ENCODE measurements at places on chromosomes 11 and 22.

DNA sequence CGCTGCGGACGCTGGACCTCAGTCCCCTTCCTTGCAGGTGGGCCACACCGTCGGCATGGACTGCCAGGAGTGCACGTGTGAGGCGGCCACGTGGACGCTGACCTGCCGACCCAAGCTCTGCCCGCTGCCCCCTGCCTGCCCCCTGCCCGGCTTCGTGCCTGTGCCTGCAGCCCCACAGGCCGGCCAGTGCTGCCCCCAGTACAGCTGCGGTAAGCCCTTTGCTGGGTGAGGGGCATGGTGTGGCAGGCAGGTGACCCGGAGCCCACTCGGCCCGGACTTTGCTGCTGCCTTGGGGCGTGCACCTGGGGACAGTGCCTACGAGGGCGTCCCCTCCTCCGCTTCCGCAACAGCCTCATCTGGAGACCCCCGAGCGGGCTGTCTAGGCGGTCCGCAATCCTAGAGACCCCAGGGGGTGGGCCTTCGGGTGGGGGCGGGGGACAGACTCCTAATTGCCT lies 25.4 kb upstream of the MUC5B start:
- peak; percentile 2 for DNase-seq

- peak; percentile 3 for DNase-seq
These were observed 1217.9 kb downstream of the LRRC4C start for GRCh38 chr11:40241524-40242051.

- no peak for DNase-seq
These were observed 39.9 kb upstream of the MYO18B start for GRCh38 chr22:25702040-25702439.

GRCh38 chr22:21074102-21074715 lies 28.5 kb downstream of the LRRC74B start:
- DNase-seq = no peak

GRCh38 chr11:47691979-47692378 lies 23.2 kb downstream of the AGBL2 start:
- DNase-seq = no peak

Measured in heart right ventricle (tissue), 16 donors.